ENCODE measurements at places on chromosomes 12 and 14.

DNA sequence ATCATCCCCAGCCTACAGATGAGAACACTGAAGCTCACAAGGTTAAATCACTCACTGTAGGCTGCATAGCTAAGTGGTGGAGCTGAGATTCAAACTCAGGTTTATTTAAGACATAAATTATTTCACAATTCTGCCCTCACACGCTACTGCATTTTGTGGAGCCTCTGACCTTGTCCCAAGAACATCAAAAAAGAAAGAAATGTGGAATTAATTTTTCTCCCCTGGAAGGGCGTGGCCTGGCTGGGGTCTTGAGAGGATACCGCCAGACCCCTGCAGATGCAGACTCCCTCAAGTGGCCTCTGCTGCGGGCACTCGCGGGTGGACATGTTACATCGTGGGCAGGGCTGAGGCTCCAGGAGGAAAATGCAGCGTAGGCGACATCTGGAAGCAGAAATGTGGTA, 40.6 kb downstream of the LTBP2 start:
- no peak for DNase-seq

GRCh38 chr12:101653503-101653902, 43.9 kb upstream of the CHPT1 start:
- DNase-seq, result no peak

GRCh38 chr12:95988506-95989275, 7.5 kb downstream of the HAL start:
- no peak for DNase-seq

DNA sequence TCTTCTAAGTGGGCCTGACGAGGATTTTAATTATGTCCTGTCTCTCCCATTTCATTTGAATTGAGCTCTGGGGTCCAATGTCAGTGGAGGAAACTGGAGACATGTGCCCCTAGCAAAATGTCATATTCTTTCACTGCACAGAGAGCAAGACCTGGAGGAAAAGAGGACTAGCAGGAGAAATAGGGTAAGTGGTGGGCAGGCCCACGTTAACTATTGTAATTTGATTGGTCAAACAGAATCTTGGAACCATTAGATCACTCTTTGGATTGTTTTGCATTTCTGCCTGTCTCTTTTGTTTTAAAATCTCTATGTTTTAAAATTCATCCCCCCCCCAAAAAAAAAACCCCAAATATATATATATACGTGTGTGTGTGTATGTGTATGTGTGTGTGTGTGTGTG, 113.9 kb upstream of the PELI2 start:
- no peak for DNase-seq

GRCh38 chr12:69929531-69929930, 104.5 kb downstream of the MYRFL start:
- peak; percentile 21 for DNase-seq

DNA sequence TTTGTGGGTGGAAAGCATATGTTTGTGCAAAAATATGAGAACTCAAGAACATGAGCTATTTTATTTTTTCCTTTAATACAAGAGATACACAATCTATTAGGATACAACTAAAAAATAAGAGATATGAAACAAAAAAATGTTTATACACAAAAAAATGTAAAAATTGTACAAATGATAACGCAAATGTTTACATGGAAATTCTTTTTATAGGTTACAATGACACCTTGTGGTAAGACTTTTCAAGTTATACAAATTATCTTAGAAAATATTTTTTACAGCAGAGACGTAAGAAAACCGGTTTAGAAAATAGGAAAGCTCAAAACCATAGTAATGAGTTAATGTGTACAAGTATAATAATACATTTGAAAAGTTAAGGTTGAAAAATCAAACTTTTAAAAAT, 25.5 kb downstream of the CEP83 start:
- no peak for DNase-seq

- no peak for DNase-seq
Observed at GRCh38 chr14:54480830-54481562, 7.8 kb downstream of the GMFB start.

DNA sequence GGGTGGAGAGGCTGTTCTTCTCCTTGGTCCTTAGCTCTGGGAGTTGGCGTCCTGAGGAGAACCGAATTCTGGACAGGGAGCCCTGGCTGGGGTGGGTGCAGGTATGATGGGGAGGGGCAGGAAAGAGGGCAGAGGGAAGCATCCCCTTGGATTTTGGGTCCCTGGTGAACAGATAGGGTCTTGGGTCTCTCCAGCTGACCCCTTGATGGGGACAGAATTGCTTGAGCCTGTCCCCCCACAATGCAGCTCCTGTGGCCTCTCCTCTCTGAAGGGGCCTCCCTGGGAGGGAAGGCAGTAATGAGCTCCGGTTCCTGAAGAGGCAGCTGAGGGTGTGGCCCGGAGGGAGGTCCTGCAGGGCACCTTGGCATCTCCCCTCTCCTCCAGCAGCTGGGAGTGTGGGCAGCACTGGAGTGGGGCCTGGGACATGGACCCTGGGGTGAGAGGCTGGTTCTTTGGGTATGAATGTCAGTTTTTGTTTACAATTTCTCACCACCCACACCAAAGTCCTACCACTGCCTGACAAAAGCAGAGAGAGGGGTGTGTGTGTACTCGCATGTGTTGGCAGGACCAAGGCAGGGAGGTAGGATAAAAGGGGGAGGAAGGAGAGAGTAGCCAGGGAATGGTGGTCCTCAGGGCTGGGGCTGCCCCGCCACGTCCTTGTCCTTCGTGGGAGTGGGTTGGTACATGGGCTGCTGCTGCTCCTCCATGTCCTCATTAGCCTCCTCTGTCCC, 7.7 kb upstream of the CEBPE start:
- no peak for DNase-seq

DNA sequence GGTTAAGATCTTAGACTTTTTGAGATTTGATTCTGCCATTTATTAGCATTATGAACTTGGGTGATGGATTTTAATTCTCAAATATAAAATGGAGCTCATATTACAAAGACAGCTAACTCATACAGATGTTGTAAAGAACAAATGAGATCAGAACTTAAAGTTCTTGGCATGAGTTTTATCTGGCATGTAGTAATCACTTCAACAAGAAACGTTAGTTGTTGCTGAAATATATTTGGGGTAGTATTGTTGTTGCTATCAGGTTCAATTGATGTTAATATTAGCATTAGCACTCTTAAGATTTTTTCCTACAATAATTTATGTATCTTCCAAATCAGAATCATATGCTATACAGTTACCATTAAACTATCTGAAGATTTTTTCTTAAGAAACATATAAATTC, 71.0 kb downstream of the SLC6A15 start:
- no peak for DNase-seq

- no peak for DNase-seq
Observed at GRCh38 chr12:101599771-101600484, 5.2 kb downstream of the MYBPC1 start.

DNA sequence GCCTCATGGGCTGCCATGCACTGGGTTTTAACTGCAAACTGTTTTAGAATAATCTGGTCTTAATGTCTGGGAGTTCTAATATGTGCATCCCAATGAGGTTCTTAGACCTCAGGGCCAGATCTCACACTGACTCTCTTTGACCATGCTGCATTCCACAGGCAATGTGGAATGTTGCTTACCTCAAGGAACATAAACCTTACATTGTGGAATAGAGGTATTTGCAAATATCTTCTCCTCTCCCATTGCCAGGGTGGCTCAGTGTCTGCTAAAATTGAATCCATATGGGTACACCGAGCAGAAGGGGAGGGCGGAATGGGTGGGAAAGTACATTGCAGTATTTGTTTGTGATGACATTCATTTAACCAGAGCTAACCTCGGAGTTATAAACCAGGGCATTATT, 78.6 kb downstream of the CHST11 start:
- DNase-seq, result no peak

- DNase-seq, result peak; percentile 89
Observed at GRCh38 chr12:120257041-120257821, 8.3 kb downstream of the PXN start.

- no peak for DNase-seq
Observed at GRCh38 chr12:31850268-31850667, 108.9 kb upstream of the RESF1 start.

- DNase-seq, result no peak
Observed at GRCh38 chr14:96038558-96038919, 623 bp upstream of the C14orf132 start.

DNA sequence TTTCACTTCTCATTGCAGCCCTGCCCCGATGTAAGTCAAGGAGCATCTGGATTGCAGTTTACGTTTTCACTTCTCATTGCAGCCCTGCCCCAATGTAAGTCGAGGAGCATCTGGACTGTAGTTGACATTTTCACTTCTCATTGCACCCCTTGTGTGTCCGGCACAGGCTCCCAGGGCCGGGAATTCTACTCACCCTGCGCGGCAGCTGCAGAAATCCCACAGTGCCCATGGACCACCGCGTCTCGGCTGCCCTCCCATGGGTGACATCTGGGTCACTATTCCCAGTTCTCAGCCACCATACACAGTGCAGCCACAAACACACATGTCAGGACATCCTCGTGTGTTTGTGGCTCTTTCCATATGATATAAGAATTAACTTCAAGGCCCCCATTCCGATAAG, 378.5 kb downstream of the ADGRD1 start:
- DNase-seq, result no peak

GRCh38 chr14:38079268-38079667, 128.4 kb upstream of the SSTR1 start:
- no peak for DNase-seq

DNA sequence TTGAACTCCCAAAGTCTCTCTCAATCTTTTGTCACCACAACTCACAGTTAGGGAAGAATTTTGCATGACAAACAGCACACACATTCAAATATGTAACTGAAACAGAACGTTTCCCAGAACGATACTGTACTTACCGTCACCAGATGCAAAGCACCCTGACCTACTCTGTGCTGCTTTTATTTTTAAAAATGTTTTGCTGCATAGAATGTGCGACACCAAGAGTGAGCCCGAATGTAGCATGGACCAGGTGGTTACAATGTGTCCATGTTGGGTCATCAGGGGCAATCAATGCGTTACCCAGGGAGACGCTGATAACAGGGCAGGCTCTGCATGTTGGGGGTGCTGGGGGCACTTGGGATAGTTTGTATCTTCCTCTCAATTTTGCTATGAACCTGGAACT, 14.6 kb upstream of the EIF5 start:
- DNase-seq, result no peak

GRCh38 chr12:21764950-21765349, 9.6 kb downstream of the KCNJ8 start:
- DNase-seq, result no peak

GRCh38 chr12:34603382-34604035, 581.2 kb downstream of the ALG10 start:
- DNase-seq, result no peak

- DNase-seq, result no peak
Observed at GRCh38 chr14:60206837-60207533, 41.8 kb upstream of the DHRS7 start.

- DNase-seq, result no peak
Observed at GRCh38 chr14:64630778-64631177, 73.4 kb upstream of the PLEKHG3 start.

DNA sequence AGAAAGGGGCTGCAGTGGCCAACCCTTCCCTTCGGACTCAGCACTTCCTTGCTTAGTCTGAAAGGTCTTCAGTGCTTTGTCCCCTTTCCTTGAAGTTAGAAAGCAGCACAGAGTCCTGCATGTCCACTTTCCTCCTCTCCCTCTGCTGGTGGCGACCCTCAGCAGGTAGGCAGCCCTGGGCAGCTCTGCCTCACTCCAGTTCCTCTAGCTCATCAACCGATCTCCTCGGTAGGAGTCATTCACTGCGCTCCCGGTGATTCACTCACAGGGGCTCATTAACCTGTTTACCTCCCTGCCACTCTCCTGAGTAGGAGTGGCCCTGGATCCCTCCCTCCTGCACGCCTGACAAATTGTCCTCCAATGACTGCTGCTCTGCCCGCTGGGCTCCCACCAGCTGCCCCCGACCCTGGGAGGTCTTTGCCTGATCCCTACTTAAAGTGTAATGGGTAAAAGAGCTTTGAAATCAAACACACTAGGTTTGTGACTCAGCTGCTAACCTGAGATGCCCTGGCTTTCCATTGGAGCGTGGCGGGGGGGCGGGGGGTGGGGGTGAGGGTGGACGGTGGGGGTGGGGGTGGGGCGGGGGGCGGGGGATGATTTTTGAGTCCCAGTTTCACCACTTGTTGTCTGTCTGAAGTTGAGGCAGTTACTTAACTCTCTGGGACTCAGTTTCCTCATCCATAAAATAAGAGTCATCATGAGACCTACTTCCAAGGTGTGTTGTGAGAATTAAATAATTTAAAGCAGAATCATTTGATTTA, 4.2 kb downstream of the SCNN1A start:
- no peak for DNase-seq

DNA sequence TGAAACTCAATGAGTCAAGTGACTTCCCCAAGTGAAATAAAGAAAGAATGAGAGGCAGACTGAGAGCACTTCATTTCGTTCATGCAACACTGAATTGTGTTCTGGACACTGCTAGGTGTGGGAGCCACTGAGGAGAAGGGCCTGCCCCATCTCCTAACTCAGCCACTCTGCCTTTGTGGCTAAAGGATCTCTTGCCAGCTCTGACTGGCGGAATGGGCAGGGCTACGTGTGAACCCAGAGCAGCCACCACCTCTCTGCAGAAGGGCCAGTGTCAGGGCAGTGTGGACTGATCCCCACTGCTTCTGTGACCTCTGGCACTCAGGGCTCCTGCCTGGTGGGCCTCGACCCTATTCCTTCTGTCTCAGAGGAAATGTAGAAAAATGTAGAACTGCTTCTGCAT, 46.5 kb upstream of the GZMB start:
- DNase-seq, result no peak

DNA sequence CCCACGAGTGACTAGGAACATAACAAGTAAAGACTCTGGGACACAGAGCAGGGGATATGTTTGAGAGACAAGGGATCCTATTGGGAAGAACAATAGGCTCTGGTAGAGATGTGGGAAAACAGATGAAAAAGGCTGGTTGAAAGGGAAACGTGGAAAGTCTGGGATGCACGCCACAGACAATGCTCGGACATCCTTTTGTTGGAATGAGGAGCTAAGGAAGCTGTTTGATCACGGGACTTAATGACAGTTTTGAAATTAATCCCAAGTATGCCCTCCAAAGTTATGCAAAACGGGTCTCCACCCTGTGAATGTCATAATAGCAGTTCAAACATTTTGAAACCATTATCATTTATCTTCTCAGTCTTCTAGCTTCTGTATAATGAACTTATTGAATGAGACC, 31.7 kb upstream of the ANO2 start:
- DNase-seq, result no peak

GRCh38 chr14:22319526-22320361, 269.3 kb downstream of the DAD1 start:
- DNase-seq, result no peak

- no peak for DNase-seq
Observed at GRCh38 chr12:117403586-117404139, 42.2 kb upstream of the NOS1 start.

DNA sequence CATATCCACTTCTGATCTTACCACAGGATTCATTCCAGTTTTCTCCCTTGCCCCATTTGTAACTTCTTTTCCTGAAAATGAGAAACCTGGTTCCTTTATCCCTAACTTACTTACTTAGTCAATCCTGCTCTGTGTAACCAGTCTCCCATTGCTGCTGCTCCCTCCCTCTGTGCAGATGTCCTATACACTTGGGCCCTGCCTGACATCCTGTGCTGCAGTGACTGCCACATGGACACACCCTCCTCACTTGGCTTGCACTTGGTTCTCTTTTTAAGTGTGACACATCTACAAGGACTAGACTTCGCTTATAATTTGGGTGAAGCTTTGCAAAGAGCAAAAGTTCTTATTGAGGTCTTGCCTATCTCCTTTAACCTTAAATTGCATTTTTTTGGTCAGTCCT, 51.4 kb downstream of the FGD4 start:
- no peak for DNase-seq

- DNase-seq, result no peak
Observed at GRCh38 chr12:59076622-59077021, 156.3 kb upstream of the LRIG3 start.

- no peak for DNase-seq
Observed at GRCh38 chr14:65438266-65438933, 25.9 kb downstream of the FUT8 start.
